ENCODE measurements at places on chromosomes 5 and 9. TPM values are rescaled to one million over a fixed set of nuclear protein-coding genes. Genes with fewer than 3 reads are reported as not detected.

SHC3 gene
- not detected for total RNA-seq

FIBCD1 gene
- total RNA-seq, result not detected

DNA sequence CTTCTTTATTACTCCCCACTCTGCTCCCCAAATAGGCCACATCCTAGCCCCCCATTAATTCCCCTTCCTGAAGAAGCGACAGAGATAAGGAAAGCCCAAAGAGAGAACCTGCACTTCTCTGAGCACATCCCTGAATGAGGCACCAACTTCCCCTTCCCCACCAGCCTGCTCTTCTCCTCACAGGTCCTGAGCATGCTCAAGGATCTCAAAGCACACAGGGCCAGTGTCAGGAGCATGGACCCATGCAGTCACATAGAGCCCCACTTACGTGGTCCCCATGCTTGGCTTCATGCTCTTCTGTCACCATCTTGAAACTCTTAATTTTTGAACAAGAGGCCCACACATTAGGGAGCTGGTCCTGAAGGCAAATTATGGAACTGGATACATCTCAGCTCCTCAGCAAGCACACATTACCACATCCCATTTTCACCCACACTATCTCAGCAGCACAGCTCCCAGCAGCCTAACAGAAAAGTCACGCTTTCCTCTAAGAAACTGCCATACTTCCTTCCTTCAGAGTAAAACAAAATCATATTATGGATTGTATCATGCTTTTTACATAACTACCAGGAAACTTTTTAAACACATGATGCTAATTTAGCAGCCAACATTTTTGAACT is 99.8 kb downstream of the NFIB start:
- no peak for DNase-seq

DNA sequence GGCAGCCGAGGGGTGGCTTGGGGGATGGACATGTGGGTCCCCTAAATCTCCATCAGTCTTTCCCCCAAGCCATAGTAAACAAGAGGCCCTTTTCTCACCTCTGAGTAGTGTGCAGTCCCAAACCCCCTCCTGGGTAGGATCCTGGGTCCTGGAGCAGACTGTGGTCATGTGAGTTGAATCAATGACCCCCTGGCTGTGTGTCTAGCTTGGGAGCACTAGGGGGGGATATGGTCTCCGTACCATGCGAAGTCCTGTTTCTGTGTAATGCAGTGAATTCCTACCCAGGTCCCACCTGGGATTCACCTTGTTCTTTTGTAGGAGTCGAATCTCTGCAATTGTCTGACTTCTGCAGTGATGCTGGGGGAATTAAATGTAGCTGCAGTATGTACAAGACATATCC is 66.2 kb downstream of the FGF18 start:
- DNase-seq, result no peak

DNA sequence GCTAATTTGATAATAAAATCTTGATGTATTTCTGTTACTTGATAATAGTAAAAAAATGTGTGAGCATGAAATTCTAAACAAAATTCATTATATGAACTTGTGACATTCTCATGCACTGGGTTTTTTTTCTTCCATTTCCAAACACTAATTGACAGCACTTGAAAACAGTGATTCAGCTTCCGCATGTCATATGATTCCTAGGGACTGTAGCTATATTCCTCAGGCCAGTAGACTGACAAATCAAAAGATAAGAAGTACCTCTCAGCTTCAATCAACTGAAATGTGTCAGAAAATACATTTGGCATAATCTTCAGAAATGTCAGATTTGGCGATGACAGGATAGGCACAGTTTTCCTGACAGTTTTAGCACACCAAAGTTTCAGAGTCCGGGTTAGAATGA is 52.5 kb downstream of the EFNA5 start:
- no peak for DNase-seq

- peak; percentile 53 for DNase-seq
Measured at GRCh38 chr9:33158843-33159776, 8.0 kb downstream of the B4GALT1 start.

- no peak for DNase-seq
Measured at GRCh38 chr5:172245703-172246125, 37.9 kb downstream of the UBTD2 start.
